ENCODE measurements at places on chromosomes 7 and 10. TPM values are rescaled to one million over a fixed set of nuclear protein-coding genes. Genes with fewer than 3 reads are reported as not detected.

DNA sequence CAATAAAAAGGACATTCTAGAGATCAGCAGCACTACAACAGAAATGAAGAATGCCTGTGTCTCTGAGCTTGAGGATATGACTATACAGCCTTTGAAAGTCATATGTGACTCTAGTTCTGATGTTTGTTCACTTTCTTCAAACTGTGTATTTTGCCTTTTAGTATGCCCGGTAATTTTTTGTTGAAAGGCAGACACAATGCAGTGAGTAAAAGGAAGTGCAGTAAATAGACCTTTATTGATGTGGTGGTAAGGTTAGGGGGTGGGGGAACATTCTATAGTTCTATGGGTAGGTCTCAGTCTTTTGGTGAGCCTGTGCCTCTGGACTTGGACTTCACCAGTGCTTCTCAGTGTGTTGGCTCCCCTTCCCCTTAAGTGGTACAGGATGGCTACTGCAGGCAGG, 143.5 kb upstream of the CDC14C start:
- H3K4me1 ChIP-seq = no peaks in the 10 kb centered on the region
- no peaks in the 10 kb centered on the region for H3K27me3 ChIP-seq
- H3K36me3 ChIP-seq = no peaks in the 10 kb centered on the region
- no peak for DNase-seq
- H3K4me3 ChIP-seq = no peak overlapping the region
- no peak overlapping the region for H3K27ac ChIP-seq

- H3K4me1 ChIP-seq = no peaks in the 10 kb centered on the region
- H3K4me3 ChIP-seq = no peak overlapping the region
- H3K27me3 ChIP-seq = no peaks in the 10 kb centered on the region
- no peak for DNase-seq
- H3K27ac ChIP-seq = no peak overlapping the region
- no peaks in the 10 kb centered on the region for H3K36me3 ChIP-seq
Observed at GRCh38 chr7:116709336-116709735, 37.3 kb downstream of the MET start.

- no peaks in the 10 kb centered on the region for H3K27me3 ChIP-seq
- no peak overlapping the region for H3K4me3 ChIP-seq
- no peak for DNase-seq
- peaks cover 6% of the 10 kb centered on the region for H3K4me1 ChIP-seq
Observed at GRCh38 chr10:101020427-101021075, 10.4 kb downstream of the PDZD7 start.

DNA sequence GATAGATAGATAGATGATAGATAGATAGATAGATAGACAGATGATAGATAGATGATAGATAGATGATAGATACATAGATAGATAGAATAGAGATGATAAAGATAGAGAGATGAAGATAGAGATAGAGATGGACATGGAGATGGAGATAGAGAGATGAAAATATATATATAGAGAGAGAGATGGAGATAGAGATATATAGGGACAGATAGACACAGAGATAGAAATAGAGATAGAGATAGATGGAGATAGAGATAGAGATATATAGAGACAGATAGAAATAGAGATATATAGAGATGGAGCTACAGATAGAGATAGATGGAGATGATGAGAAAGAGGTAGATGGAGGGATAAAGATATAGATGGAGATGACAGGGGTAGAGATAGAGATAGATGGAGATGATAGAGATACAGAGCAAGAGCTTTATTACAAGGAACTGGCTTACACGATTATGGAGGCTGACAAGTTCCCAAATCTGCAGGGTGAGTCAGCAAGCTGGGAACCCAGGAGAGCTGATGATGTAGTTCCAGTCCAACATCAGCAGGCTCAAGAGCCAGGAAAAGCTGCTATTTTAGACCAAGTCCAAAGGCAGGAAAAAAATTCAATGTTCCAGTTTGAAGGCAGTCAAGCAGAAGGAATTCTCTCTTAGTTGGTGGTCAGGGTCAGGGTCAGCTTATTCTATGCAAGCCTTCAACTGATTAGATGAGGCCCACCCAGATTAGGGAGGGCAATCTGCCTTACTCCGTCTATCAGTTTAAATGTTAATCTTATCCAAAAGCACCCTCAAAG, 37.1 kb downstream of the CAV1 start:
- no peaks in the 10 kb centered on the region for H3K27me3 ChIP-seq
- no peak overlapping the region for H3K4me3 ChIP-seq
- no peaks in the 10 kb centered on the region for H3K4me1 ChIP-seq
- no peak overlapping the region for H3K27ac ChIP-seq
- DNase-seq = no peak
- H3K36me3 ChIP-seq = peaks cover 26% of the 10 kb centered on the region

- H3K4me3 ChIP-seq = no peak overlapping the region
- no peak for DNase-seq
- H3K4me1 ChIP-seq = no peaks in the 10 kb centered on the region
- no peaks in the 10 kb centered on the region for H3K36me3 ChIP-seq
- no peak overlapping the region for H3K27ac ChIP-seq
Observed at GRCh38 chr10:79937701-79938151, 11.2 kb downstream of the SFTPD start.

GRCh38 chr7:137577184-137577583, 233.7 kb upstream of the PTN start:
- DNase-seq = no peak
- H3K4me3 ChIP-seq = no peak overlapping the region
- H3K27me3 ChIP-seq = no peaks in the 10 kb centered on the region
- H3K27ac ChIP-seq = no peak overlapping the region
- no peaks in the 10 kb centered on the region for H3K36me3 ChIP-seq

Gene PTF1A
- total RNA-seq = not detected
